ENCODE measurements at places on chromosomes 6 and 20.

DNA sequence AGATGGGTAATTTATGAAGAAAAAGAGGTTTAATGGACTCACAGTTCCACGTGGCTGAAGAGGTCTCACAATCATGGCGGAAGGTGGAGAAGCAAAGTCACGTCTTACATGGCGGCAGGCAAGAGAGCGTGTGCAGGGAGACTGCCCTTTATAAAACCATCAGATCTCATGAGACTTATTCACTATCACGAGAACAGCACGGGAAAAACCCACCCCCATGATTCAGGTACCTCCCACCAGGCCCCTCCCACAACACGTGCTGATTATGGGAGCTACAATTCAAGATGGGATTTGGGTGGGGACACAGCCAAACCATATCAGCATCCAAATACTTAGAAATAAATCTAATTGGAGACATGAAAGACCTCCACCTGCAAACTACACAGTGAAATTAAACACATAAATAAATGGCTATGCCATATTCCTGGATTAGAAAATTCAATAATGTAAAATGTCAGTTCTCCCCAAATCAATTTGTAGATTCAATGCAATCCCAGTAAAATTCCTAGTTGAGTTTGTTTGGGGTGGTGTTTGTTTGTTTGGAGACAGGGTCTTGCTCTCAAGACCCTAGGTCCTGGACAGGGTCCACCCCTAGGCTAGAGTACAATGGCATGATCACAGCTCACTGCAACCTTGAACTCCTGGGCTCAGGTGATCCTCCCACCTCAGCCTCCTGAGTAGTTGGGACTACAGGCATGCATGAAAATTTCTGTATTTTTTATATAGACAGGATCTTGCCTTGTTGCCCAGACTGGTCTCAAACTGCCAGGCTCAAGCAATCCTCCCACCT is 101.6 kb downstream of the TAF4 start:
- DNase-seq = no peak

GRCh38 chr6:2434912-2435311 is 189.5 kb upstream of the GMDS start:
- DNase-seq = no peak

DNA sequence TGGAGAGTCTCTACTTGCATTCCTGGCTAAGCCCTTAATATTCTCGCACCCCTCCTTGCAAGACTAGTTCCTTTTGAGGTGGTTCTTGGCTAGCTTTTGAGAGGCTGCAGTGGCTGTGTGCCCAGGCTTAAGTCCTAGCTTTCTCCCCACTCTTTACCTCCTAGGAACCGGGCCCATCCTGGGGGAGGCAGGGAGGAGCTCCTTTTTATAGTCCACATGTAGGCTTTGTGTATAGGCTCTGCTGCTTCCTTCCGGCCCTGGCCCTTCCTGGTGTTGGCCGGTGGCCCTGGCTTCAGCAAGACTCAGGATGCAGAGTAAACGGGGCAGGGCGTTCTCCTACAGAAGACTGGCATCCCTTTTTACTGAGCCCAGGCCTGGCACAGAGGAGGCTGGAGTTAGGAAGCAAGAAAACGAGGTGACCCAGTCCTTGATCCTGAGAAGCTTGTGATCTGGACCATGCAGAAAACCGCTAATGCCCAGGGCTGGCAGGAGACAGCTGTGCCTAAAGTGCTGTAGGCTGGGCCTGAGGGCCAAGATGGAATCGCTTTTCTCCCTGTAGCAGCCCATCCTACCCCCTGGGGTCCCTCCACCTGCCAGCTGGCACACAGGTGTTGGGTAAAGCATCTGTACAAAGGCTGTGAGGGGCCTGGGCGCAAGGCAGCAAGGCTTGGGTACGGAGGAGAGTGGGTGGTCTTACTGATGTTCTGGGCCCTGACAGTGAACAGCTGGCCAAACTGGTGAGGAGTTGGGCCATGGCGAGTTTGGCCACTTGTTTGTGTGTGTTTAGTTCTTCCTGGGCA is 8.7 kb downstream of the PLCG1 start:
- DNase-seq = no peak

DNA sequence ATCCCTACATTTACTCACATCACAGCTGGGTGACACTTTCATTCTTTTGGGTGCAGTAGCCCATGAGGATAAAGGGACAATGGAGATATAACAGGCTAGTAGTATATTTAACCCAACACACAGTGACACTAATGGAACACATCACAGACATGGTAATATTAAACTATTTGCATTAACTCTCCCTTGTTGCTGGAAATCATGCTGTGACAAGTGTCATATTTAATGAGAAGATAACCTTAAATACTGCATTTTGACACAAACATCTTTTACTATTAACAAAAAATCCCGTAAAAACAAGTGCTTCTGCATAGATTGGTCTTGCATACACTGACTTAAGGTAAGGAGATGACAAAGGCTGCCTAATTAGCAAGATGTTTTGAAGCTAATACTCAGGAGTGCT is 45.5 kb downstream of the CNR1 start:
- DNase-seq = no peak

- no peak for DNase-seq
These were observed 21.0 kb downstream of the PPARD start for GRCh38 chr6:35363293-35363750.

GRCh38 chr6:30760549-30760948 is 16.2 kb upstream of the IER3 start:
- DNase-seq = no peak

- DNase-seq = no peak
These were observed 437.8 kb downstream of the UTRN start for GRCh38 chr6:144722925-144723324.

GRCh38 chr6:138577151-138577915 is 78.0 kb upstream of the NHSL1 start:
- DNase-seq = no peak

- DNase-seq = no peak
These were observed 58.6 kb upstream of the DACT2 start for GRCh38 chr6:168377856-168378832.

- no peak for DNase-seq
These were observed 27.0 kb upstream of the ETV7 start for GRCh38 chr6:36414481-36414880.

GRCh38 chr6:82205930-82206392 is 41.6 kb downstream of the IBTK start:
- no peak for DNase-seq

DNA sequence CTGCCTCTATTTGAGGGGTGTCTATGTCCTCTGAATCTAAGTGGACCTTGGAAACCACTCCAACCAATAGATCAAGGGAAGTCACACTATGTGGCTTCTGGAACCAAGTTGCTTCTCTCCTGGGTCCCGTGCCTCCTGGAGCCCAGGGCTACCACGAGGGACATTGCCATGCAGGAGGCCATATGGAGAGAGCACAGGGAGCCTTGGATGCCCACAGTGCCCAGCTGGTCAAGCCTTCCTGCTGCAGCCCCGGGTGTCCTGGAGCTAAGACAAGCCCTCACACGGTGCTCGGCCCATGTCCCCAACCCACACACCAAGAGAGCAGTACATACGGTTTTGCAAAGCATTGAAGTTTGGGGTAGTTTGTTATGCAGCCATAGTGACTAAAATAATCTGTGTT is 231.6 kb downstream of the SYNDIG1 start:
- DNase-seq = no peak

- no peak for DNase-seq
These were observed 111.2 kb downstream of the NFATC2 start for GRCh38 chr20:51431321-51431720.

- no peak for DNase-seq
These were observed 228.9 kb upstream of the DEFB112 start for GRCh38 chr6:50278663-50279062.

DNA sequence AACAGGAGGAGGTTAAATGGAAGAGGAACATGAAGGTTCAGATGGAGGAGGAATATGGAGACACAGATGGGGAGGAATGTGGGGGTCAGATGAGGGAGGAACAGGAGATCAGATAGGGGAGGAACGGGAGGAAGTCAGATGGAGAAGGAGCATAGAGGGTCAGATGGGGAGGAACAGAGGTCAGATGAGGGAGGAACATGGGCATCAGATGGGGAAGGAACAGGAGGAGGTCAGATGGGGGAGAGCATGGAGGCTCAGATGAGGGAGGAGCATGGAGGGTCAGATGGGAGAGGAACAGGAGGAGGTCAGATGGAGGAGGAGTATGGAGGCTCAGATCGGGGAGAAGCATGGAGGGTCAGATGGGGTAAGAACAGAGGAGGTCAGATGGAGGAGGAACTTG is 290.6 kb downstream of the BMP7 start:
- DNase-seq = no peak

DNA sequence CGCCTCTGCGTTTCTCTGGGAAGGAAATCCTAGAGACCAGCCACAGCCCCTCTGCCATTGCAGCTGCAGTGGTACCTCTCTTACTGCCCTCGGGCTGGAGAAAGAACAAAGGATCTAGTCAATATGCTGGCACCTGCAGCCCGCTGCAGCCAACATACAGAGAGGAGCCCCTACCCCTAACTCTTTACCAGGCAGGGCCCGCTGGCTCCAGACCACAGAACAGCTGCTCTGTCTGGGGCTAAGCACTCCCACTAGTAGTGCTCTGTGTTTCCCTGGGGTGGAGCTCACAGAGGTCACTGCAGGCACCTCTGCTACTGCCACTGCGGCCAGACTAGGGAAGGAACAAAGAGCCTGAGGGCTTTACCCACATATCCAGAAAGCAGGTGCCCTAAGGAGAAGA is 93.8 kb upstream of the IMPG1 start:
- DNase-seq = no peak

DNA sequence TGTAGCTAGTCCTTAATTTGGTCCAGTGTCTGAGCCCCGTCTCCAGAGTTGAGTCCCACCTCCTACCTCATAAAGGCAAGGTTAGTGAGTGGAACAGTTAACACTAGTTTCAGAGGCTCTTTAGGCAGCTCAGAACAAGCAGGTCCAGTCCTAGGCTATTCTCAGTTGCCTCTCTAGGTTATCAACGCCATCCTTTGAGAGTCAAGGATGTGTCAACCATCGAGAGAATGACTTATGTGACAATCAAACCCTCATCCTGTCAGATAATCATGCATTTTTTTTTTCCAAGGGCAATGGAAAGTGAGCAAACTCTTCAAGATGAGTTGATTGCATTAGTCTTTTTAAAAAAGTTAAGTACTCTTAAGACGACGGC is 64.0 kb upstream of the TXNDC5 start:
- no peak for DNase-seq

- no peak for DNase-seq
These were observed 210.0 kb upstream of the SNX9 start for GRCh38 chr6:157613011-157613522.

GRCh38 chr6:16511723-16512489 is 249.4 kb downstream of the ATXN1 start:
- DNase-seq = no peak

DNA sequence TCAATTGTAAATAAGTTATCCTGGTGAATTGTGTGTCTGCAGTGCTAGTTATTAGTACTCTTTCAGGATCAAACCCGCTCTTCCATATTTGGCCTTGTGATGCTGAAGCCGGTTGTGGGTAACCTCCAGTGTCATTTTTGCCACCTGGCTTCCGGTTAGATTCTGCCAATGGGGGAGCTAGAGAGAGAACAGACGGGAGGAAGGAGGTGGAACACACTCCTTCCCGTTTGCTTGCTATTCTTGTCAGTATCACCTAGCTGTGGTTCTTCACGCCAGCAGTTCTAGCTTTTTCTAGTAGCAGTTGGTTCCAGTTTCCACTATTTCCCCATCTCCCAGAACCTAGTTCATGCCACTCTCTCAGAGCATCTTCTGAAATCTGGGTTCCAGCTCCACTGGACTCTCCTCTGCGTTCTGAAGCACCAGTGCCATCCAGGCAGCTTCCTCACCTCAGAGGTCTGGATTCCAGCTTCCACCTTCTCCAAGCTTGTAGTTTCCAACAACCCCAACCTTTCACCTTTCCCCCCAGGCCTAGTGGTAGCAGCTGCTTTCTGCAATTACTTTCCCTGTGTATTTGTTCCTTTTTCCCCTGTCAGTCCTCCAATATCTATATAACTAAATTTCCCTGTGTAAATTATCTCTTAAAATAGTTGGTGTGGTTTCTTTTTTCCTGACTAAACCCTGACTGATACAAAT is 46.9 kb upstream of the LOC128125822 start:
- no peak for DNase-seq

GRCh38 chr6:101876431-101876830 is 482.9 kb downstream of the GRIK2 start:
- DNase-seq = no peak

DNA sequence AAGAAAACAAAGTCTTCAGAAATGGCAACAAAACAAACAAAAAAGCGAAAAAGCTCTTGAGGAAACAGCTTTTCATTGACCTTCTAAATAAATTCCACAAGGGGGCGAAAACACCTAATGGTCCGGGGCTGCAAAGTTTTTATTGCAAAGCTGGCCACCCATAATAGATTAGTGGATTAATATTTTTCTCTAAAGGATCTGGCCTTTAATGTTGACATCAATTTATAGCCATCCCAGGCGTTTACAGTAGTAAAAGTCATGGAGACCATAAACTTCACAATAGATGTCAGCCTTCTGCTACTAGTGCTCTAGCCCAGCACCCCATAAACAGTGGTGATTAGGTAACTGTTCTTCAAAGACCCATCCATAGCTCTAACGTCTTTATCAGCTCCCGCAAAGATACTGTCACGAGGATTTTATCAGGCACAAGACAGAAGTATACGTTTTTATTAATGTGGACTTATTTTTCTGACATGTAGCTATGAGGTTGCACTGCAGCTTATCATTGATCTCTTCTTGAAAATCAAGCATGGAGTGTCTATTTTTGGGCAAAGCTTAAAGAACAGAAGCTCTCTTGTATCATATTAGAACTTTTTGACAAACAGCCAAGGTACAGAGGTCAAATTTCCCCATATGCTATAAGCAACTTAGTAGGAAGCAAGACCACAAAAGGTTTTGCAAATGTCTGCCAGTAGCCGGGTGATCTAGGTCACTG is 4.7 kb downstream of the CITED2 start:
- no peak for DNase-seq

- DNase-seq = no peak
These were observed 68.5 kb upstream of the SASH1 start for GRCh38 chr6:148273962-148274752.

Data from stimulated activated CD8-positive, alpha-beta memory T cell treated with anti-CD3 and anti-CD28 coated beads, Interleukin-15, amount 100 ng/mL, for 4 hours (primary cell).